ENCODE measurements at places on chromosomes 12 and 14.

GRCh38 chr12:2638273-2639019 lies 156.3 kb upstream of the FKBP4 start:
- no peak for DNase-seq

DNA sequence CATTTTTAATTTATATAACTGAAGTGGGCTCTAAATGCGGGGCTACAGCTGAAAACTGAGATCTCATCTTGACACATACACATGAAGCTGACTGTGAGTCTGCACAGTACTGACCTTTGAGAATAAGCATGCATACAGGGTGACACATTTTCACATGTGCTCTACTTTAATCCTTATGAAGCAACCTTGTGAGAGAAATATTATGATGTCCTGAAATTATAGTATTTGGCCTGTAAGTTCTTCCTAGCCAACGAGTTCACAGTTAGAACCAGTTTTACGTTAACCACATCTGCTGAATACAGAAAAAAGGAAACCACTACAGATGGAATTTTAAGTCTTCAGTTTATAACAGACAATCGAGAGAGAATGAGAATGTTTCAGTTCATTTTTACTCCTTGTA lies 70.3 kb downstream of the SPPL3 start:
- DNase-seq = no peak

GRCh38 chr14:63493246-63493645 lies 49.9 kb downstream of the PPP2R5E start:
- no peak for DNase-seq

- DNase-seq = no peak
These were observed 5.6 kb upstream of the ERBB3 start for GRCh38 chr12:56074396-56074795.

GRCh38 chr14:51443195-51444018 lies 203.4 kb downstream of the TMX1 start:
- no peak for DNase-seq

GRCh38 chr12:127583041-127583440 lies 683.9 kb upstream of the TMEM132C start:
- DNase-seq = no peak

DNA sequence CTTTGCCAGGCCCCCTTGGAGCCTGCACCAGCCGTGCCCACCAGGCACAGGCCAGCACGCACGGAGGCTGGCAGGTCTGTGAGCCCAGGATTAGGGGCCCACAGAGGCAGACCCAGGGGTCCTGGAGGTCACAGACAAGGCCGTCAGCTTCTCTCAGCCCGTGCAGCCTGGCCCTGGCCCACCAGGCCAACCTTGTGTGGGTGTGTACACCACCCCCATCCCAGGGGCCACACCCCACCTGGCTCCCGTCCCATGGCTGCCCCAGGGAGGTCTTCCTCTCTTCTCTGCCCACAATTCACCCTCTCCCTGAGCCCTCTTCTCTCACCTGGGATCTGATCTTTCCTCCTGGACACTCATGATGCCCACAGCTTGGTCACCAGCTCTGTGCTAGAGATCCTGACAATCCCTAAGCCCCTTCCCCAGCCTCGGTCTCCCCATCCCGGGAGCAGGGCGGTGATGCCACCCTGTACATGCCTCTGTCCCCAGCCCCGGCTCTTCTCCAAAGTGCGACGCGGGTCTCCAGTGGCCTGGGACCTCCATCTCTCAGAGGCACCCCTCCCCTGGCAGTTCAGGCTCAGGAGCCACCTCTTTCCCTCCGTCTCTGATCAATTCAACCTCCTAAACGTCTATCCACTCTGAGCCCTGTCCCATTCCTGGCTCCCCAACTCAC lies 31.1 kb upstream of the GPR132 start:
- no peak for DNase-seq

DNA sequence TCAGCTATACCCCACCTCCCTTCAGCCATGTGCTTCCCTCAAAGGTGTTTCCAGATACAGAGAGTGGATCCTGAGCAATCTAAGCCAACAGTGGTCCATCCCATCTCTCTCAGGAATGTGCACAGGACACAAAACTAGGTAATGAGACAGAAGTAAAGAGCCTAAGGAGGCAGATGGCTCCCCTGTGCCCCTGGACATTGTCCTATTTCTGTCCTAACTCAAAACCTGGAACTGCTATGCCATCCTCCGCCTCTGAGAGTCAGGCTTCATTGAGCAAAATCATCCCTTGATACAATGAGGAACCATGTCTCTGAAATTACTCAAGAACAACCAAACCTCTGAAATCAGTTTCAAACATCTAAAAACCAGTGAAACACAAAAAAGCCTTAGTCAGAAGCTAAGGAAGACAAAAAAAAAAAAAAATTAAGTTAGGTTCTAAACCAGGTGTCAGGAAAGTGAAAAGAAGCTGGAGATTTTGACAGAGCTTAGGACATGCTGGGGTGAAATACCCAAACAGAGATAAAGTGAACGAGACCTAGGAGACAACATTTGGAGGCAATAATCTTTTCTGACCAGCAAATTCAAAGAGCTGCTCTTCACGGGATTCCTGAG lies 200.3 kb upstream of the PLEKHG7 start:
- DNase-seq = peak; percentile 6

DNA sequence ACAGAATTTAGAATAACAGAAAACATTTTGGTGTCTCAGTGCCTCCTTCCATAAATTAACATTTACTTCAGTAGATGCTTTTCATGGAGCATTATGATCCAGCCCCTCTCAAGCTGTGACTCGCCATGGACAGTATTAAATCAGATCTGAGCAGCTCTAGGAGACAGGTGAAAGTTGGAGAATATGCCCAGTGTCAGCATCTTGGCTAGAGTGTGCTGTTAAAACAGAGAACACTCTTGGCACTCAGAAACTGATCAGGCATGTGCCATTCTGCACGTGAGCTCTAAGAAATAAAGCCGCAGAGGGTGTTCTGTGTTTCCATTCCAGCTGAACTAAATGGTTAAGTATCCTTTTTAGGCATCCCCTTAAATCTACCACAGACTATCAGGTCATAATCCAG lies 68.0 kb downstream of the DIP2B start:
- no peak for DNase-seq

GRCh38 chr12:2879853-2880252 lies 2.8 kb downstream of the RHNO1 start:
- DNase-seq = no peak

DNA sequence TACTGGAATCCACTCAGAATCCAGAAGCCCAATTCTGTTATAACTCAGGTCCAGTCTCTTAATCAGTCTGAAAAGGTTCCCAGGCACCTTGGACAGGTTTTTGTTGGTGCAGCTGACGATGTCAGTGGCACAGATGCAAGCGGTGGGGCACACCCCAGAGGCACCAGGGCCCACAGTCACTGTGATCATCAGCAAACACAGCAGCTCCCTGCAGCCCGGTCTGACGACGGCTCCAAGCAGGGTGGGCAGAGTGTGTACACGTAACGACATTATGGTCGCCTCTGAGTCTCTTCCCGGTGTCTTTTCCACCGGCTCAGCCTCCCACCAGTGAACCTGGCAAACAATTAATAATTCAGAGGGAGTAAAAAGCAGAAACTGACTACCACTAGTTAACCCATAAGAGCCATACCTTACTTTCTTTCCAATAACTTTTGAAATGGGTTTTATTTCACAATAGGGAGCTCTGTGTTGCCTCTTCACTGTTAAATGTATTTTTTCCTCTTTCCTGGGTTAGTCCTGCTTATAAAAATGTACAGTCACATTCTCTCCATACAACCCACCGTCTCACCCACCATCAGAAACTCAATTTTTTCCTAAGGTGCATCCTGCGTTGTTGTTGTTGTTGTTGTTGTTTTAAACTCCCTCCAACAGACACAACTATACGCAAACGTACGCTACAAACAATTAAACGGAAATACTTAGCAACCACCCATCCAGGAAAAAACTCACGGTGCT lies 521 bp upstream of the PCED1B start:
- no peak for DNase-seq

- DNase-seq = no peak
These were observed 627 bp downstream of the TESC start for GRCh38 chr12:117098361-117099217.

- DNase-seq = no peak
These were observed 46.7 kb downstream of the SPRING1 start for GRCh38 chr12:116691205-116691604.

DNA sequence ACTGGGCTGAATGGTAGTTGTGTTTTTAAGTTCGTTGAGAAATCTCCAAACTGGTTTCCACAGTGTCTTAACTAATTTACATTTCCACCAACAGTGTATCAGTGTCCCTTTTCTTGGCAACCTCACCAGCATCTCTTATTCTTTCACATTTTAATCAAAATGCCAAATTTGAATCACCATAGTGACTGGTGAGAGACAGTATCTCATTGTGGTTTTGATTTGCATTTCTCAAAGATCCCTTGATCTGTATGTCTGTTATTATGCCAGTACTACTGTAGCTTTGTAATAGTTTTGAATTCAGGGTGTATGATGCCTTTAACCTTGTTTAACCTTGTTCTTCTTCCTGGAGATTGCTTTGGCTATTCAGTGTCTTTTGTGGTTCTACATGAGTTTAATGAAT lies 2.2 kb upstream of the EIF2S3B start:
- no peak for DNase-seq

DNA sequence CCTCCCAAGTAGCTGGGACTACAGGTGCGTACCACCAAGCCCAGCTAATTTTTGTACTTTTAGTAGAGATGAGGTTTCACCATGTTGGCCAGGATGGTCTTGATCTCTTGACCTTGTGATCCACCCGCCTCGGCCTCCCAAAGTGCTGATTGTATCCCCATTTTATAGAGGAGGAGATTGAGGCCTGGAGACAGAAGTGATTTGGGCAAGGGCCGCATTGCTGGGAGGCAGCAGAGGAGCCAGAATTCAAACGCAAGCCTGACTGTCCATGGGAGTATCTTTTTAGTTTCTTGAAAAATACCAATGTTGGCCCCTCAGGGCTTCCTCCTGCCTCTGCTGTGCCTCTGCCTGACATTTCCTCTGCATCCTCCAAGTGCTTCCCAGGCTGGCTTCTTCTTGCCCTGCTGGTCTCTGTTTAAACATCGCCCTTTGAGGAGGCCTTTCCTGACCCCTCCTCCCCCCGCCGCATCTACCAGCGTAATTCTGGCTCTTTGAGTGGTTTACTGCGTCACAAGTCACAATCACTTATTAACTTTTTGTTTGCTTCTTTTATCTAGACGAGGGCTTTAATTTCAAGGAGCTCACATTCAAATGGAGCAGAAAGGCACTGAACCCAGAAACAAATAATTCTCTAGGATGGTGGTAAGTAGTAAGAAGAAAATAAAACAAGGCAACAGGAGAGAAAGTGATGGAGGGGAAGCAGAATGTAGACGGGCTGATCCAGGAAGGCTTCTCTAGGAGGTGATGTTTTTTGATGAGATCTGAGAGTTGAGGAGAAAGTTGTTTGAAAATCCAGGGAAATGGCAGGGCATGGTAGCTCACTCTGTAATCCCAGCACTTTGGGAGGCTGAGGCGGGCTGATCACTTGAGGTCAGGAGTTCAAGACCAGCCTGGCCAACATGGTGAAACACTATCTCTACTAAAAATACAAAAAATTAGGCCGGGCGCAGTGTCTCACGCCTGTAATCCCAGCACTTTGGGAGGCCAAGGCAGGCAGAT lies 91.0 kb upstream of the MED13L start:
- no peak for DNase-seq

DNA sequence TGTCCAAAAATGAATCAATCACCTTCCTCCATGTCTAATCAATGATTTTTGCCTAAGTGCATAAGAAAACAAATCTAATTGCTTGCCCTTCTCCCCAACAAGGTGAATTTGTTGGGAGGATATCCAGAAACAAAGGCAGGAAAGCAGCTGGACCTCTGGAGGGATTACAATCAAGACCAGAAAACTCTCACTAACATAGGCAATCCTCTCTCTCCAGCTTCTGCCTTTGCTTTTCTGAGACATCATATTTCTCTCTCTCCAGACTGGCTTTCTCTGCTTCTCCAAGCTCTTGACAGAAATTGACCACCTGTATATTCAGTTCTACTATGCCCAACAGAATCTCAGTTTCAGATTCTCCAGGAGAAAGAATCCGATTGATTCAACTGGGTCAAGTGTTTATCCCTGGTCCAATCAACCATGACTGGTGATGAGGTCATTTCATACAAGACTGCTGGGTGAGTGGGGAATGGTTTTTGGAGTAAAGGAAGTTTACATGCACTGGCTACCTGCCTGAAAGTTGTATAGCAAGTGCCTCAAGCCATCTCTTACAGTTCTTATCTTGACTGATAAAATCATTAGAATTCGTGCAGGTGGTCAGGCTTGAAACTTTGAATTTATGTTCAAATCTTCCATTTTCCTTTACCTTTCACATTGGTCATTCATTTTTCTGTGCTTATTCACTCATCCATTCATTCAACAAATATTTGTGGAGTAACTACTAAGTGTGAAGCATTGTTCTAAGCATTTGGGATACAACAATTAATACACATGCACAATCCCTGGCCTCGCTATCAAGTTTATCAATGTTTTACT lies 22.2 kb upstream of the CFAP54 start:
- DNase-seq = no peak

DNA sequence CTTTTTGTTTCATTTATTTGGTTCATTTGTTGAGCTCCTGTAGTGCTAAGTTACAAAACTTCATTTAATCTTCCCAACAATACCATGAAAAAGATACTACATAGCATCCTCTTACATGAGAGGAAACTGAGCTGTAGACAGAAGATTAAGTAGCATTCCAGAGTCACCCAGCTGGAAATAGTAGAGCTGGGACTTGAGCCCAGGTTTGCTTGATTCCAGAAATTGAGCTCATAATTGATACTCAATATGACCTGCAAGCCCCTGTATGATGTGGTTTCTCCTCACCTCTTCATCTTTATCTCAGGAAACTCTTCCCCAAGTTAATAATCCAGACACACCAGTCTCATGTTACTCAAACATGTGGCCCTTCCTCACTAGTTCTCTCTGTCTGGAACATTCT lies 87.0 kb upstream of the DAAM1 start:
- no peak for DNase-seq

GRCh38 chr12:24034160-24034559 lies 84.7 kb upstream of the SOX5 start:
- no peak for DNase-seq

- DNase-seq = no peak
These were observed 33.2 kb downstream of the CPNE8 start for GRCh38 chr12:38872156-38872555.

DNA sequence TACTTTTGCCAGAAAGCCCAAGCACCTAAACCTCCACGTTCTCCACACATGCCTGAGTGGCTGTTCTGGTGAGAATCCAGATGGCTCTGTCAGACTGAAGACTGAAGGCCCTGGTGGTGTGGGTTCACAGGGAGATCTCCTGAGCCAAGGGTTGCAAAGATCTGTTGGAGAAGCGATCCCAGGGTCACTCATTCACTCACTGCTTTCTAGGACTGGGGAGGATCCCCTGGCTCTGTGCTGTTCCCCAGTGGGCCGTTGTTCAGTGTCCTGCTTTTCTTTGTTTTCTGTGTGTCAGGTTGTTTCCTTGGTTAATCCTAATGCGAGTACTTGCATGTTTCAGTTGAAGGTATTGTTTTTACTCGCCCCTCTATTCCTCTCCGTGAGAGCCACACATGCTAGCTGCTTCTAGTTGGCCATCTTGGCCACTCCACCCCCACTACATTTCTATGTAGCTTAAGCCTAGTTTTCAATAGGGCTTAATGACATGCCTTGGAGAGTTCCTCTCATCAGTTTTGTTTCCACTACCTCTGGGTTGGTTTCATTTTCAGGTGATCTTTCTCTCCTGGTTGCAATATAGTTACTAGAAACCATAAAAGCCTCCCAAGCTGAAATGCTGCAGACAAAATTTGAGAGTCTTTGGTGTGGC lies 144.5 kb upstream of the SLC38A2 start:
- DNase-seq = no peak

Measured in SW480 (cell line).